ENCODE measurements at places on chromosomes 5 and 9.

DNA sequence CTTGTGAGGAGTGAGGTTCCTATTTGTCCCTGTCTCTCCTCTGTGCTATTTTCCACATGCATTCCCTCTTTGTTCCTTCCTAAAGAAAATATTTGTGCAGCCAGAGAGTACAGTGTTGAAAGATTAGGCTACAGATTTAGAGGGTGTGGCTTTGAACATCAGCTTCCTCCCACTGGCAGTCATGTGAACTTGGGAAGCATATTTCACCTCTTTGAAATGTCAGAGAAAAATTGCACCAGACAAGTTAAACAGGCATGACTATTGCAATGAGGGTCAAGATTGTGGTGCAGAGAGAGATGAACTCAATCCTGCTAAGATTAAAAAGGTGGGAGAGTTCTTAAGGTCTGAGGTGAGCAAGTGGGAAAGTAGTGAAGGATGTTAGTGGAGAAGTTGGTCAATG, 641.0 kb downstream of the DNAH5 start:
- no peak for DNase-seq

GRCh38 chr9:14924230-14925219, 14.3 kb upstream of the FREM1 start:
- no peak for DNase-seq

DNA sequence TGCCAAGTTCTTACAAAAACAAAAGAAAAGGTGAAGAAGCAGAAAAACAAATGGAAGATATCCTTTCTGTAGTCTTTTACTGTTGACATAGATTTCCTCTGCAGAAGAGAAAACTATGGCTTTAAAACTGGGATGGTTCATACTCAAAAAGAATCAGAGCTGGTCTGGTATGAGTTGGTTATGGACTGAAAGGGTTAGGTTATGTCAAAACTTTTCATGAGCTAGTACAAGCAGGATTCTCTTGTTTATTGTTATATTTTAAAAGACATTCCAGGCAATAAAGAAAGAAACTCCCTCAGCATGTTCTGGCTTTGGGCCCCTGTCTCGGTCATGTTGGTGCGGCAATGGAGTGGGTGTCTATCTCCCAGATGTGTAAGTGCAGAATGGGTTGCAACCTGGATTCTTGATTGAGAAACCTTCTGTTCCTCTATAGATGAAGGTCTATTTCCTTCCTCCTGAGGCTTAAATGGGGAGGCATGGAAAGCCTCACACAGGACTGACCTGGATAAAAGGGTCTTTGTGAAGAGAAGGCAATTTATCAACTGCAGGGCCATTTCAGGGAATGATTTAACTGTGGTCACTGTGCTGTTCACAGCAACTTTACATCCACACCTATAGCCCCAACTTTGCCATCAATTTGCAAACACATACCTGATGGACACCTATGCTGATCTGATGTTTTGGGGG, 209.6 kb upstream of the TNC start:
- no peak for DNase-seq

DNA sequence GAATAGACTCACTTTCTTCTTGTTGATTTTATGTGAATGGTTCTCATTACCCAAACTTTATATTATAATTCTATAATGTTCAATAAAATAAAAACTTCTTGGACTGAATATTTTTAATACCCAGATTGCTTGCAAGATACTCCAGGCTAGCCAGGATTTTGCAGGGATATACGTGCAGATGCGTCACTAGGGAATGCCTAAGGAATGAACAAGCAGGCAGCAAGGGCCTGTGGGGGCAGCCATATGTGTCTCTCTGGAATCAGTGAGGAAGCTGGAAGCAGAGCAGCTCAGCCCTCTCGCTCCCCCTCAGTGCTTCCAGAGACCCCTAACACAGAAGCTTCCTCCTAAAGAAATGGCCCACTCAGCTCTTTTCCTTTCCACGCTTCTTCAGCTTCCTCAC, 457.4 kb downstream of the CCDC171 start:
- no peak for DNase-seq

GRCh38 chr5:73229271-73229670, 56.3 kb downstream of the TMEM174 start:
- DNase-seq = no peak

GRCh38 chr5:89573345-89573744, 690.4 kb upstream of the MEF2C start:
- no peak for DNase-seq

DNA sequence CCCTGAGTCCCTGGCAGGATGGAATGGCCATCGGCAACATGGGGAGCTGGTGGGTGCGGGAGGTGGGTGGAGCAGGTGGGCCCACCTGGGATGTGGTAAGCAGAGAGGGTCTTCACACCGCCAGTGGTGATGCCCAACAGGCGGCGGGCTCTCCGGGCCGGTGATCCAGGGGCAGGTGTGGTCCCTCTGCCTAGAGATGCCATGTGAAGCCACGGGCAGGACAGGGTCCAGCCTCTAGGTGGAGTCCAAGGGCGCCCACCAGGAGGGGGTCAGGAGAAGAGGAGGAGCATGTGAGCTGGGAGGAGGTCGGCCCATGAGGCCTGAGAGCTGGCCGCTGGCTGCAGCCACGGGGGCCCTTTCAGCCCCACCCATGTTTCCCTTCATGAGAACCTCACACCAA, 221.1 kb downstream of the FANCC start:
- DNase-seq = no peak

DNA sequence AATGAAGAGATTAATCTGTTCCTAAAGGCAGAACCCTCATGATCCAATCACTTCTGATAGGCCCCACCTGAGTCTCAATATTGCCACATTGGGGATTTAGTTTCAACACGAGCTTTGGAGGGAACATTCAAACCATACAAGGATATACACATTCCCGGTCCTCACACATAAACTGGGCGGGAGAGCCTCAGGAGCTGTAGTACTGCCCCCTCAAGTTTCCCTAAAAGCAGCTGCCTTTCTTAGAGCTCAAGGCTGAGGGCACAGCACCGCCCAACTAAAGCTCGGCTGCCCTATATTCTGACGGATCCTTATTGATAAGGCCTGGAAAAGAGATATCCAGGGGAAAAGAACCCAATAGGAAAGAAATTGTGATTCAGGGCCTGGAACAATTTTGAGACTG, 83.0 kb downstream of the GADD45G start:
- no peak for DNase-seq

GRCh38 chr5:132748522-132749000, 1.3 kb downstream of the CCNI2 start:
- no peak for DNase-seq

- DNase-seq = no peak
These were observed 17.5 kb downstream of the ADRA1B start for GRCh38 chr5:159933531-159934485.

DNA sequence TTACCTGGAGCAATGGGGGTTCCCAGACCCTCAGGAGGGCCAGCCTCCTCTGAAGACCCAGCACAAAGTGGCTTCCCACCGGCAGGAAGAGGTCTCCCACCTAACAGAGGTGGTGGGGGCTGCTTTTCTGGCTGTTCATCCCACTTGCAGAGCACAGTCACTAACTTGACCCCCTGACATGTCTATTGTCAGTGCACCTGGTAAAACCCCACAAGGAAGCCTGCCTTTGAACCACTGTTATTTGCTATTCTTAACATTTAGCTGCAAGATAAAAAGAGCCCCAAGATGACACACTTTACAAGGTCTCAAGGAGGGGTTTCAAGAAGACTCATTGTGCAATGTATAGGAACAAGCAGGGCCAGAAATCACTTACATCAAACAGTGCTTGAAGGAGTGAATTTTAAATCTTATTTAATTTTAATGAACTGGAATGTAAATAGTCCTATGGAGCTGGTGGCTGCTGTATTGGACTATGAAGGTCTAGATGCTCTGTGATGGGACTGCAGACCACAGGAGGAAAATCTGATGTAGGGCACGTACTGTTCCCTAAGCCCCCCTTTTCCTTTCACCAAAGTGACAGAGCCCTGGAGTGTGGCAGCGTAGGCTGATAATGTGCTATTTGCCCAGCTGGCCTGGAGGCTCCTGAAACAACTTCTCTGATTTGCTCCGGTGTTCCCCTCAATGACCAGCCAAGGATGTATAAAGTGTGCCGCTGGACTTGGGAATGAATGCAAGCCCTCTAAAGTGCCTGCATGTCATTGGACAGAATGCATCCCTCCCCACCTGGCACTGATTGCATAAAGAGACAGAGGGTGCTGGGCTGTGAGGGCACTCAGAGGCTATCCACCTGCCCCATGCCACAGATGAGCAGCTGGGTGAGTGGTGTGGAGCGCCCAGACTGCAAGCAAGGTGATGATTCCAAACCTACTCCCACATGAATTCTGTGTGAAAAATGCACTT, 80.2 kb downstream of the PTPN3 start:
- DNase-seq = no peak

DNA sequence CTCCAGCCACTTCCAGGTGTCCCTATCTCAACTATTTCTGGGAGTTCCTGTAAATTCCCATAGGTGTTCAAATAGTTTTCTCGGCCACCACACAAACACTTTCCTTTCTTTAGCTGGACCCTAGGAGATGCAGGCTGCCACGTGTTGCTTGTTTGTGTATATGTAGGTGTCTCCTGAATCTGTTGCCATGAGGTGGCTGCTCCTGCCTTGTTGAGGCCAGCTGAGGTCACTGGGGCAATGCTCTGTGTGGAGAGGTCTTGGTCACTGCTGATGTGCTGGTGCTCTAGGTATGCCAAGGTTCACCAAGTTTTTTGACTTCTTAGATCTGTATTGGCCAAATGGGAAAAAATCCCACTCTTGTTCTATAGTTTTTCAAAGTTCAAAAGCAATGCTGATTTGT, 132.5 kb upstream of the CHD1 start:
- no peak for DNase-seq

DNA sequence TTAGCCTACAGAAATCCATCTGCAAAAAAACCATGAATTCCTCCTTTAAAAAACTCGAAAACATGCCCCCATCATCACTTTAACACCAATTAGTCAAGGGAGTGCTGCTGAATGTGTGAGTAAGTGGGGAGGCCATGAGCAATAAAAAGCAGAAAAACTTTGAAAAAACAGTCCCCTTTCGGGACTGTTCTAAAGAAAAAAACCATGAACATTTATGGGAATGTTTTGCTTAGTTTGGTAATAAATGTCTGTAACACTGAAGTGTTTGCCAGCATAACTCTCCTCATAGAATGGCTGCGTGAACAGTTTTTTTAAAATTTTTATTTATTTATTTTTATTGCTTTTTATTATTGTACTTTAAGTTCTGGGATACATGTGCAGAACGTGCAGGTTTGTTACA, 99.4 kb upstream of the TARS1 start:
- no peak for DNase-seq

DNA sequence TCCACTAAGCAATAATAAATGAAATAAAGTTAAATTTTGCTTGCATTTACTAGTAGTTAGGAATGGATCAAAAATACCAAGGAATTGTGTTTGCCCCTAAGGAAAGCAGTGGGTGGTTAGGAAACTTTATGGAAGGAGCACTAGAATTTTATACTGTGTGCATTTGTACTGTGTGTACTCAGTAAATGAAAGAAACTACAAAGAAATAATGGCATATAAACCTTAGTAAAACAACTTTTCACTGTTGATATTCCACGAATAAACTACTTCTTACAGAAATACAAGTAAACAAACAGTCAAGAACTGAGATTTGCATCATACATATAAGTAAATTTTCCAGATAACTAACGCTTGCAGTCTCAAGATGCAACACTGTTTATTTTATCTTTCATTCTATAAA, 103.7 kb upstream of the PARP8 start:
- DNase-seq = no peak

DNA sequence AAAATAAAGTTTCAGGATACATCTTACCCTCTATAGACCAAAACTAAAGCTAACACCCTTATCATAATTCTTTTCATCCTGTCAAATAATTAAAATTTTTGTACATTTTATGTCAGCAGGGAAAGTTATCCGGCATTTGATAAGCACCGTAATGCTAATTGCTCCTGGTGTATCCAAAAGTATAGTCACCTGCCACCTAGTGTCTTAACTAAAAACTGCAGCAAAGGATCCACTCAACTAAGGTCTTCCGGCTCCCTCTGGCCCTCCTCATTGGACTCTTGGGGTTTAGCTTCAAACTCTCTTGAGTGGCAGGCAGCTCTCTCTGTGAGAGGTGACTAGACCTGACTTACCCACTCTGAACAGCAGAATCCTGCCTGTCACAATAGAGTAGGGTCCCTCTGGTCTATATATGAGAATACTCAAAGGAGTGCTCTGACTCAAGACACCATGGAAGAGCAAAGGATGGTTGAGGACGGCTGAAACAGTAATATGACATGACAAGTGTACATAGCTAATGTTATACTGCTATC, 60.4 kb upstream of the CAST start:
- peak; percentile 21 for DNase-seq
